Central memory CD4-positive, alpha-beta T cell (primary cell): ENCODE measurements at places on chromosomes 5 and 9.
A peak's percentile ranks its signal among the peaks of the same experiment; 100 is the strongest.

DNA sequence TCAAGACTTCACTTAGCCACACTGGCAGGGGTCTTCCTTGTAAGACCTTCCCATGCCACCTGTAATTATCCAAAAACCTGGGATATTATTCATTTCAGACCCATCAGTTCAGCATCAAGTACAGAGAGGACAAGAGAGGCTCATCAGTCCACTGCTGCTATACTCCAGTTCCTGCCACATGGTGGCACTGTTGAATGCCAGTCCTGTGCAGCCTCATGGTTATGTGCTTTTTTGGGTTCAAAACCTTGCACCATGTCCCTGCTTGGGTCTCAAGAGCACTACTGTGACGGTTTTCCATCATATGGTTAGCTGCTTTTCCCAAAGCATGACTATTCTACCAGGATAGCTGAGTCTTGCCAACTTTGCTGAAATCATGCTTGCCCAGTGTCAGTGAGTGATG, 8.5 kb downstream of the PTGS1 start:
- DNase-seq: no peak

GRCh38 chr5:81786496-81786895, 35.6 kb upstream of the SSBP2 start:
- no peak for DNase-seq

DNA sequence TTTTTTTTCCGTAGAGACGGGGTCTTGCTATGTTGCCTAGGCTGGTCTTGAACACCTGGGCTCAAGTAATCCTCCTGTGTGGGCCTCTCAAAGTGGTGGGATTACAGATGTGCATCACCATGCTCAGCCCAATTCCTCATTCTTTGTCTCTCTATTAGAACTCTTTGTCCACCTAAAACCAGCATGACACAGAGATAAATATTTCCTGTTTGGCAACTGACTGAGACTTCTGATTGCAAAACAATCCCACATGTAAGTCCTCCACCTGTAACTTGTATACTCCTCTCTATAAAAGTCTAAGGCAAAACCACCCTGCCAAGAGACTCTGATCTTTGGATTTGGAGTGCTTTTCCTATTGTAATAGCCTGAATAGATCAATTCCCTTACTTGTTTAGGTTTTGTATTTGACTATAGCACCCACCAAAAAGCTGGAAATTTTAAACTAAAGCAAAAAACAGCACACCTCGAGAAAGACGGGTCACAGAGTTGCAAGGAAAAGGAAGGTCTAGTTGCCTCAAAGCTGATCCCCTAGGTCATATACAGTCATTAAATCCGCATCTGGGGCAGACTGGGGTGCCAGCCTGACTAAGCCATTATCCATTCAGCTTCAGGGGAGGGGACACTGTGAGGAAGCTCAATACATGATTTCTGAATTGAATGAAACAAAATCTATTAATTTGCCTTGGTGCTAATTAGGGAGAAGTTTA, 13.5 kb upstream of the KIF27 start:
- DNase-seq: no peak

DNA sequence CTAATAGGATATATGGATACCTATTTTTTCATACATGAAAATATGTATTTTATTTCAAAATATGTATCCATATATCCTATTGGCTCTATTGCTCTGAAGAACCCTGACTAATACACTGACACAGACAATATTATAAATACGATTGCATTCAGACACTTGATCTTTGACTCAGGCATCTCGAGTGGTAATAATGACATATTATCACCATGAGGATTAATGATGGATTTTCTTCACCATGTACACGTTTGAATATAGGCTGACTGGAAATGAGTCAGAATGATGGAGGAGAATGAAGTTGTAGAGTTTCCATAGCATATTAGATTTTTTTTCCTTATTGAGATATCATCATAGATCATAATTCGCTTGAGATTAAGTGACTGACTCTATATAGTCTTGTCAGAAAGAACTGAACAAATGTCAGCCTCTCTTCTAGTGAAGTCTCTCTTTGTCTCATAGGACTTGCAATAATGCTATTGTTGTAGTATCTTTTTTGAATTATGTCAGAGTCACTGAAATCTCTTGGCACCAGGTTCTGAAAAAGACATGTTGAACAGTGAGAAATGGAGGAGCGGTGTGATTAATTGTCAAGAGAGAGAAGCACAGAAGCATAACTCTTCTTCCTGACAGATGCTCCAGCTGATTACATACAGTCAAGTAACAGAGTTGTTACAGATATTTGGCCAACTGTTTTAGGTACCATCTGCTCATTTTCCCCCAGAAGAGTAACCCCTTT, 41.4 kb upstream of the SLCO6A1 start:
- DNase-seq: no peak

- no peak for DNase-seq
Measured at GRCh38 chr9:112917047-112917986, 26.6 kb upstream of the SLC46A2 start.

- DNase-seq: no peak
Measured at GRCh38 chr9:3329361-3329760, 196.4 kb downstream of the RFX3 start.

DNA sequence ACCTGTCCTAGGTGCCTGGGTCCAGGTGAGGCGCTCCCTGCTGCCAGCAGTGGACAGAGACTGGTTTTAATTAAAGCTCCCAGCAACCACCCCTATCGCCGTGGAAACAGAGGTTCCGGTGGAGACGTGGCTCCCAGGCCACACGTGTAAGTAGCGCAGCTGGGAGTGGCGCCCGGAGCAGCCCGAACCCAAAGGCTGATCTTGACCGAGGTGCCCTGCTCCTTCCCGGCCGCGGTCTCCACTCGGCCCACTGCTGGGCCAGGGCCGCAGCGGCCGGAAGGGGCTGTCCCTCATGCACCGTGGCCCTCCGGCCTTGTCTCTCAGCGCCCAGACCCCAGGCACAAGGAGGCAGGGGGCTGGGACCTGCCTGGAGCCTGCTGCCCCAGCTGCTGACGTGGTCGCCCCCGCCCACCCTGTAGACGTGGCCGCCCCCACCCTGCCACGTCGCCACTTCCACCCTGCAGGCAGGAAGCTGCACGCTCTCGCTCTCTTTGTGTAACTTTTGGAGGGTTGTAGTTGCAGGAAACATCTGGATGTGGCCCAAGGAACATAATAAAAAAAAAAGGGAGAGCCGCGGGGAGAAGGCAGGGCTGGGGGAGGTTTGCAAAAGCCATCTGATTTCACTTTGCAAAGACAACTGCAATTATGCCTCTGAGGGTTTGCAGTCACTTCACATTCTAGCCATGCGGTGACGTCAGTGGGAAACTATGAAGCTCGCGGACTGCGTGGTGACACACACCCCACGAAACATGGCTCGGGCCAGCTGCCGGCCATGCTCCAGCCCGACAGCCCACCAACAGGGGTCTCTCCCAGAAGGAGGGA, 129.9 kb downstream of the RXRA start:
- peak; percentile 80 for DNase-seq

GRCh38 chr5:137266186-137266585, 232.9 kb downstream of the SPOCK1 start:
- DNase-seq: no peak

DNA sequence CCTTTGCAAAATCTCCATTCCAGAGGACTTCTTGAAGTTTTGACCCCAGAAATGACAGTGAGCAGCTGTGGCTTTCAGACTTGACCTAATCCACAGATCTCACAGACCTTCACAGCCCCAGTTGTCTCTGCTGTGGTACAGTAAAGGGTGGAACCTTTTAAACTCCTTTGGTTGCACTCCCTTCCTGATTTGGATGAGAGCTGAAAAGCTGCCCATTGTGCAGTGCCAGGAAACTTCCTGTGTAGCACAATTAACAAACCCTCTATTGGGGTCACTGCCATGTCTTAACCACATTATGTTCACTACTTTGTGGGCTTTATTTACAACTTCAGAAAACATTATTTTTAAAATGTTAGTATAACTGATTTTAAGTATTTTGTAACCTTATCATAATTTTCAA, 56.7 kb upstream of the PCSK5 start:
- DNase-seq: no peak

GRCh38 chr5:157172403-157172802, 6.3 kb upstream of the GARIN3 start:
- DNase-seq: peak; percentile 81

DNA sequence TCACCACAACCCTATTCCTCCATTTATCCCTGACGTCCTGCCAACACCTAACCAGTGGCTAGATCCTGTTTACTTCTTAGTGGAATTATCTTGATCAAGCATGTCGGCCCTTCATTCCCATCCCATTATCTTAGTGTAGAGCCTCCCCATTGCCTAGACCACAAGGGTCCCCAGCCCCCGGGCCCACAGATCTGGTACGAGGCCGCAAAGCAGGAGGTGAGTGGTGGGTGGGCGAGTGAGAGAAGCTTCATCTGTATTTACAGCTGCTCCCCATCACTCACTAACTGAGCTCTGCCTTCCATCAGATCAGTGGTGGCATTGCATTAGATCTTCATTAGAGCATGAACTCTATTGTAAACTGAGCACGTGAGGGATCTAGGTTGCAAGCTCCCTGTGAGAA, 182.7 kb downstream of the TSSK1B start:
- no peak for DNase-seq

DNA sequence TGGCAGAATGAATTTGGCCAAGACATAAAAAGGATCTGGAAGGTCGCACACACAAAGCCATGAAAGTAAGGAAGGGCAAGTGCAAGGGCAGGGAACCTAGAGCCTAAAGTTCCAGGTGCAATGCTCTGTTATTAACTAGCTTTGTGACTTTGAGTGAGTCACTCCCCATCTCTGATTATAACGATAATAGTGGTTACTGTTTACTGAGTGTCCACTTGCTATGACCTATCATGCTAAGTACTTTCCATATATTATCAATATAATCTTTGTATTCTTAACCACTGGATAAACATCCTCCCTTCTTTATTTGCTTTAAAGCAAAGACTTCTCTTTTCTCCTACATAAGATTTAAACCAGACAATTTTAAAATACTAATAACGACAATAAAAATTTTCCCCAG, 504.6 kb upstream of the BRINP1 start:
- no peak for DNase-seq

DNA sequence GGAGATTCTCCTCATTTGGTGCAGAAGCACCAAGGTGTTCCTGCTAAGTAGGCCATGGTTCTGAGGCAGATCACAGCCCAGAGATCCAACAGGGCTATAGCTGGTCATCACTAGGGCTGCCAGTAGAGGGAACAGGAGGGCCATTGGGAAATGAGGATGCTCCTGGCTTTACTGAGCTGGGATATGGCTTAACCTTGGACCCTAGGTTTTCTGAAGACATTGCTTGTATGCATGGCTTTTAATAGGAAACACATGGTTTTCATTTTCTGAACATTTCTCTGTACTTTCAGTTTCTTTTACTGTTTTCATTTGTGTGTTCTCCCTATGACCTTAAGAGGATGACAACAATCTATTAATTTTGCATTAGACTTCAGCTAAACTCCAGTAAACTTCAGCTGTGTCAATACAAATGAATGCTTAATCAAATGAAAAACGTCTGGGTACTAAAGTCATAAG, at the start of gene IFNW1:
Gene IFNW1, minus strand, starts transcription at position 406 of the 456 bp plus-strand sequence. Its CDS starts 262 bp downstream, at position 144.
- DNase-seq: no peak

- DNase-seq: no peak
Measured at GRCh38 chr5:154133591-154133990, 56.9 kb upstream of the GALNT10 start.

- DNase-seq: peak; percentile 88
Measured at GRCh38 chr9:131500377-131500776, 2.3 kb upstream of the POMT1 start.

DNA sequence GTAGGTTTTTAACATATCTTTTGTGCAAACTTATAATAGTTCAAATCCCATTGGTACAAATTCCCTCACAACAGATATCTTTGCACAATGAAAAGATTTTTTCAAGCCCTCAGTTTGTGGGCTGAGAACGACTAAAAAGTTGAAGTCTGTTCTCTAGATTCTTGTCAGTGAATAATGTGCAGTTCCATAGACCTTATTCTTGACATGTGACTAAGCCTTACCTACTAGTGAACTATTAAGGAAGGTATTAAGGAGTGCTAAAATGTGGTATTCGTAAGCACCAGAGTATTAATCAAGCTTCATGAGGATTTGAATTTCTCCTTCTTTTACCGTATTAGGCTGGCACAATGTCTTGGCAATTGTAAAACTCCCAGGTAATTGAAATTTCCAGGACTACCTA, 205.6 kb upstream of the DMRTA1 start:
- DNase-seq: no peak

- no peak for DNase-seq
Measured at GRCh38 chr5:91189480-91190313, 193.4 kb downstream of the ARRDC3 start.

- no peak for DNase-seq
Measured at GRCh38 chr5:170985486-170985885, 123.7 kb downstream of the RANBP17 start.

- DNase-seq: no peak
Measured at GRCh38 chr9:35521708-35522107, 31.8 kb downstream of the RUSC2 start.

DNA sequence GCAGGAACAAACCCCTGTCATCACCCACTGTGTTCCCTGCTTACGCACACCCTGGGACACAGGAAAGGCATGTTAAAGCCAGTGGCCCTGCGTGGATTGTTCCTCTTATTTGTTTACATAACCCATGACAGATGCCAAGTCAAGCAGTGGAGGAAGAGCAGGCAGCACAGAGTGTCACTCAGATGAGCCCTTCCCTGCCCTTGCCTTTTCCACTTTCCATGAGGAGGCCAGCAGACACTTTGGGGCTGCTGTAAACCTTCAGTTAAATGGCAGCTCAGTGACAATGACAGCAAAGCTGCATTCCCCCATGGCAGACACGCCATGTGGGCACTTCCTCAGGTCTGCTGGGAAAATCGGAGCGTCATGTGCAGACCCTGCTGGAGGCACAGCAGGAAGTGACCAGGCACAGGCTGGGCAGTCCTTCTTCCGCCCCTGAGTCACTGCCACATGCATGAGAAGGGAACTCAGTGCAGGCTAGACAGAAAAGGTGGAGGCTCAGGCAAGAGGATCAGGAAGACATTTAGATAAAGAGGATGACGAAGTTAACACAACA, 216.8 kb upstream of the PIK3R1 start:
- no peak for DNase-seq

DNA sequence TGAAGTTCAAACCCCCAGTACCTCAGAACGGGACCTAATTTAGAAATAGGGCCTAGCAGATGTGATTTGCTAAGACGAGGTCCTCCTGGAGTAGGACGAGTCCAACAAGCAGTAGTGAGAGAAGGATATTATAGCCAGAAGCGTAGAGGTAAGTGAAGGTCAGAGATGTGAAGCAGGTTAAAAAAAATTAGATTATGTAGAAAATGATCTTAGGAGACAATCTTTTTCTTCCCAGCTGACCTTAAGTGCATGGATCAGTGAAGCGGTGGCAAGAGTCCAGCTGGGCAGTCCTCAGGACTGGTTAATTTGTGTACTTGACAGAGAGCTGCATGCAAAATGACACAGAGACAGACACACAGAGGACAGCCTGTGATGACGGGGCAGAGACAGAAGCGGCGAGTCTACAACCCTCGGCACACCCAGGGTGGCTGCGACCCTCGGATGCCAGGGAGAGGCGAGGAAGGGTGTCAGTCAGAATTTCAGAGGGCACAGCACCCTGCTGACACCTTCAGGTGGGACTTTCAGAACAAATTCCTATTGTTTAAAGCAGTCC, 131.4 kb upstream of the IRX4 start:
- no peak for DNase-seq
